ENCODE measurements at places on chromosomes 2 and 18.

GRCh38 chr2:57806449-57806968 lies 240.1 kb upstream of the VRK2 start:
- DNase-seq: no peak

GRCh38 chr2:163324677-163325076 lies 411.1 kb downstream of the FIGN start:
- DNase-seq: no peak

GRCh38 chr2:185522472-185522871 lies 216.1 kb upstream of the FSIP2 start:
- DNase-seq: no peak

DNA sequence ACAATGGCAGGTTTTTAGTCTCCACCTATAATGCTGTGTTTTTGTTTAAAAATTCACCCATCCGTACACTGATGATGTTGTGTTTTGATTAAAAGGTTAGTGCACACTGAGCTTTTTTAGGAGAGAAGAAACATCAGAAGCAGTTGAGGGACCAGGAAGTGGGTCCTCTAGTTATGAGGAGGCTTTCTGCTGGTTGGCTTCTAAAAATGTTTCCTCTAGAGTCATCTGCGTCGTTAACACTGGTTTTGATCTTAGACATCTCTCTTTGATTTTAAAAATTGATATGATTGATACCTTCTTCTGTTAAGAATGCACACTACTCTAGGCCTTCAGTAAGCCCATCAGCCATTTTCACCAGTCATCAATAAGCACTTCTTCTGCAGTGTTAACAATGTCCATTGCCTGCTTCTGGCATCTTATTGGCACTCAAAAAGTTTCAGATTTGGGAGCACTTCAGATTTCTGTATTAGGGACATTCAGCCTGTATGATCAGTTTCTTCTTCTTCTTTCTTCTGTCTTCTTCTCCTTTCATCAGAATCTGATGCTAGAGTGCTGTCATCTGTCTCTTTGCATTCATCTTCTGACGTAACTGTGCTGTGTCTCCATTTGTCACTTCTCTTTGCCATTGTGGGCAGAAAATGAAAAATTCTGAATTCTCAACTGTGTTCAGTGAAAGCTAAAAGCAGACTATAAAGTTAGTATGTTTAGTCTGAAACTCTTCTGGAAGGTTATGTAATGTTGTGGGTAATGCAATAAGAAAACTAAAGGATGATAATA lies 56.3 kb downstream of the PHLPP1 start:
- DNase-seq: no peak

DNA sequence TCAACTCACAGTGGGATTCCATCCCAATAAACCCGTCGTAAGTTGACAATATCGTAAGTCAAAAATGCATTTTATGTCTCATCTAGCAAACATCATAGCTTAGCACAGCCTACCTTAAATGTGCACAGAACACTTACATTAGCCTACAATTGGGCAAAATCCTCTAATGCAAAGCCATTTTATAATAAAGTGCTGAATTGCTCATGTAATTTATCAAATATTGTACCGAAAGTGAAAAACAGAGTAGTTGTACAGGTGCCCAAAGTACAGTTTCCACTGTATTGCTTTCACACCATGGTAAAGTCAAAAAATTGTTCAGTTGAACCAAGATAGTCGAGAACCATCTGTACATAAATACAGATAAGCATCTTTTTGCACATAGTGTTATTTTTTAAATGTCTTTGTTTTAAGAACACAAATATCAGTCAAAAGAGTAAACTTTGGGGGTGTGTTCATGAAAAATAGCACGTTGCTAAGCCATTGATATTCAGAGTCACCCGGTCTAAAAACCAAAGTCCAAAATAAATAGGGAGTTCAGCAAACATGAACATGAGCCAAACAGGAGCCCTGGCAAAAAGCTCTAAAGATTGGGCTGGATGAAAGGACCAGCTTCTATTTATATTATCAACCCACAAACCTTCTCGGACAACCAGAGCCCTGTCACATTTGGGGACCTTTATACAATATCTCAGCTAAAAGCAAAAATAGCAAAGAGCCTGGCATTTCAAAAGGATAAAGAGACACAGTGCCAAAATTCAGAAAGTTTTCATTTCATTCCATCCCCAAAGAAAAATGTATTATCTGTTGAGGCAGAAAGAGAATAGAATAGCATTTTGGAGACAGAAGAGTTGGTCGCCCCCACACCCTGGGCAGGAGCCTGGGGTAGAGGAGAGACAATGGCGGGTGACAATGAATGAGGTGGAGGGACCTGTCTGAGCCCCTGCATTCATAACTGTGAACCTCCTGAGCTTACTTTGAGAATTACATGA lies 105.9 kb upstream of the SH3BP4 start:
- DNase-seq: no peak

DNA sequence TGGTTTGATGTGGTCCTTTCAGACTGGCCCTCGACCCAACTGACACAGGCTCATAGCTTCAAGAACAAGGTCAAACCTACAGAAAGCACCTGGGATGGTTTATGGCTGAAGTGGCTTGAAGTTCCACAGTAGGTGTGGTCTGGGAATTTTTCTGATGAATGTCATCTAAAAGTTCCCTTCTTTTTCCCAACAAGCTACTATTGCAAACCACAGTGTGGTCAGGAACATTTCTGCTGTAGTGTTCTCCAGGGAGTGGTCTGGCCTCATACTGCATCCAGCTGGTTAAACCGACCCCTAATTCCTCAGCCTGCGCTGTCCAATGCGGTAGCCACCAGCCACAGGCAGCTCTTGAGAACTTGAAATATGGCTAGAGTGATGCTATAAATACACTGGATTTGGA lies 92.7 kb downstream of the FAM124B start:
- DNase-seq: no peak

GRCh38 chr2:235945608-235946140 lies 222.5 kb downstream of the GBX2 start:
- DNase-seq: no peak

DNA sequence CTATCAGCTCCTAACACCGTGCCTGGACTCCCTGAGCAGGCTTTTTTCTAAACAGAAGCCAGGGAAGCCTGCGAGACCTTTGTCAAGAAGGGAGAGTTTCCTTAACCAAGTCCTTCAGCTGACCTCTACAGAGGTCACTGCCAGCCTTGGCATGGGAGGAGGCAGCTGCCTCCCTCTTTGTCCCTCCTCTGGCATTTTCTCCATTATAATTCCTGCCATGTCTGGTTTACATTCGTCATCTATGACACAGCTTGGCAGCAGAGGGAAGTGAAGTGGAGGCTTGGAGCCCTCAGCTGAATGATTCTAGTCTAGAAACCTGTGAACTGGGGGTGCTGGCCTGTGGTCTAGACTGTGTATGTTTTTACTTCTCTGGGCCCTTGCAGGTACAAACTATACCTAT lies 22.5 kb downstream of the LIPG start:
- no peak for DNase-seq

DNA sequence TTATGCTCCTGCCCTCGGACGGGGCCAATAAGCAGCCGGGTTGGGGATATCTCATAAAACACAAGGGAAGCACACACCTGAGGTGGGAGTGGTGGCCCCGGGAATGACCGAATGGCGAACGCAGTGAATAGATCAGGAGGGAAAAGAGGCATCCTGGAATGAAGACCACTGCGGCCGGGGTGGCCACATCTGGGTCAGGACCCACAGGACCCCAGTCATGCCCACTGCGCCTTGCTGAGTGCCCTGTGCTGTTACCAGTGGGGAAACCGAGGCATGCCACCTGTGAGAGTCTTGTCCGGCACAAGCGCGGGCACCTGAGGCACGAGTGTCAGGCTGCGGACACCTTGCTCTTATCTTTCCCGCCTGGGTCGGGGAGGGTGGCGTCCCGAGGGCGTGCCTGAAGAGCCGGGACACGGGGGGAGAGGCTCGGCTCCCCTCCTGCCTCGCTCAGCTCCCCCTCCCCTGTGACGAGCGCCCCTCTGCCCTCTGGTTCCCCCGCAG lies 1.6 kb downstream of the PDCD1 start:
- no peak for DNase-seq
